ENCODE measurements at places on chromosomes 3 and 15. TPM values are rescaled to one million over a fixed set of nuclear protein-coding genes. Genes with fewer than 3 reads are reported as not detected.

GRCh38 chr15:89114990-89115389 is 26.7 kb downstream of the ABHD2 start:
- DNase-seq = no peak

The ZIC1 gene
- 1.4 TPM for total RNA-seq

GRCh38 chr15:62979252-62979651 is 63.3 kb upstream of the TPM1 start:
- no peak for DNase-seq

DNA sequence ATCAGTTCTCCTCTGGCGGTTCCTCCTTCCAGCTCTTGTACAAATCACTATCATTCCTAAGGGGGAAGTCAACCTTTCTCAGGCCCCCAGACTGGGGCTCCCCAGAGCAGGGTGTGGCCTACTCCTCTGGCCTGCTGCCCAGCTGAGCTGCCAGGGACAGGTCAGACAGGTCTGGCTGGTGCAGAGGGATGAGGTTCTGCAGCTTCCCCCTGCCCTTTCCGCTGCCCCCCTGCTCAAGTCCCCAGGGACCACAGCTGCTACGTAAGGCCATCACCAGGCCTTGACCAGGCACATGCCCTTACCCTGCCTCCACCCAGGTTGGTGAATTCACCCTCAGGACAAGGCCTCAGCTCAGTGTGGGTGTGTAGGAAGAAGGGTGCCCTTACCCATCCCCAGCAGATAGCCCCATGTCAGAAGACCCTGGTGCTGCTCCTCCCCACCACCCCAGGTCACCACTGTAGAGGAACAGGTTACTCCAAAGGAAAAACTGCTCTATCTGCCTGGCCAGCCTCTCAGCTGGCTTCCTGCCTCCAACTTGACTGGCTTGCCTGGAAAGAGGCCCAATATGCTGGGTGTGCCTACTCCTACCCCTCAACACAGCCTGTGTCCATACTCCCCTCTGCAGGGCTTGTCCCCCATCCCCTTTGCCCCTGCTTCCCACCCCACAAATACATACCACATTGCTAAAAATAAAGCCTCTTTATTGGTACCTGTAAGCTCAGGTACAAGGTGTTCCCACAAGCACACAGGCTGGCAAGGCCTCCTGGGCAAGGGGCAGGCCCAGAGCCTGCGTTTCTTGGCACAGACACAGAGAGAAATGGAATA is 12.0 kb downstream of the CSRNP1 start:
- no peak for DNase-seq

GRCh38 chr3:43528498-43529099 is 93.2 kb downstream of the ANO10 start:
- no peak for DNase-seq

- no peak for DNase-seq
Observed at GRCh38 chr15:32826685-32827084, 108.9 kb downstream of the GREM1 start.

Measured in A673 (cell line).